BJ (cell line): ENCODE measurements at places on chromosomes 6 and 20.
A peak's percentile ranks its signal among the peaks of the same experiment; 100 is the strongest.

- DNase-seq, result no peak
Measured at GRCh38 chr6:105664931-105665330, 262.0 kb upstream of the PREP start.

DNA sequence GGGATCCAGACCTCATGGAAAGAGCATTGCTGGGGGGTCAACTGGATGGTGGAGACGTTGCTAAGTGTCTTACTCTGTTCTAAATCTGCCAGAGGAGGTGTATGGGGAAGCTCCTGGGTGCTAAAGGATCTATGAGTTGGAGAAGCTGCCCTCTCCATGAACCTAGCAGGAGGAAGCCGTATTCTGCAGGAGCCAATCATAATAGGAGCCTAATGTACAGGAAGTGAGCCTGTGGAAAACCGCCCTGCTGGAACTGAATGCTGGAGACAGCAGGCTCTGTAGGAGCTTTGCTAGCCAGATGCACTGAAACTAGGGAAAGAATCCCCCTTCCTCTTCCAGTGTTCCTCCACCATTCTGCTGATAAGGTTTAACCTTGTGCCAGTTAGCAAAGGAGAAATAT lies 10.9 kb downstream of the CASP8AP2 start:
- no peak for DNase-seq

DNA sequence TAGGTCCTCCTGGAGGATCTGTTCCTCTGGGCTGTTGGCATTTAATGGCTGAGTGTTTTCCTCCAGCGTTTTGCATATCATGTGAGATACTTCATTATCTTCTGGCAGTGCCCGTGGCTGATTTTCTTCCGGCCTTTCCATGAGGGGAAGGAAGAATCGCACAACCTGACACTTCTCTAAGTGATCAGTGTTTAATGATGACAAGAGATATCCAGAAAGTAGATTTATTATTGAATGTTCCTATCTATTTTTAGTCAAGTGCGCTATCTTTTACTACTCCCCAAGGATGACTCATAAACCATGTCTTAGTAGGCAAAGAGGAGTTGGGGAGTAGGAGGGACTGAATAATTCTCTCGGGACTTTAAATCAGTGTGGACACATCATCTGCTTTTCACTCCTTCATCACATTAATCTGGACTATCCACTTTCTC lies 149.7 kb downstream of the PLCB4 start:
- DNase-seq, result no peak

- DNase-seq, result peak; percentile 3
Measured at GRCh38 chr6:2103765-2104523, 141.5 kb downstream of the GMDS start.

DNA sequence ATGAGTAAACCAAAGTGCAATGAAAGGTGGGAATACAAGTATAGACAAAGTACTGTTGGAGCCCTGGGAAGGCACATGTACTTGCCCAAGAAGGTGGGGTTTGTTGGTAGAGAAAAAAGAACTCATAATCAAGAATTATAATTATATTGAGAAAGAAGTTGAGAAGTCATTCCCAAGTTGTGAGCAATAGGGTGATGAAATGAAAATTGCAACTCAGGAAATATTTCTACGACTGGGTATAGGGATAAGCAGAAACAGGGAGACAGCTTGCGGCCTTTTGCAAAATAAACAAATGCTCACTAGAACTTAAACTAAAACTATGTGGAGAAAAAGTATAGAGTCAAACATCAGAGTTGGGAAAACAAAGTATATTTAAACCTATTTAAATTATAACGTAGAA lies 250.7 kb upstream of the FAM83B start:
- DNase-seq, result no peak

DNA sequence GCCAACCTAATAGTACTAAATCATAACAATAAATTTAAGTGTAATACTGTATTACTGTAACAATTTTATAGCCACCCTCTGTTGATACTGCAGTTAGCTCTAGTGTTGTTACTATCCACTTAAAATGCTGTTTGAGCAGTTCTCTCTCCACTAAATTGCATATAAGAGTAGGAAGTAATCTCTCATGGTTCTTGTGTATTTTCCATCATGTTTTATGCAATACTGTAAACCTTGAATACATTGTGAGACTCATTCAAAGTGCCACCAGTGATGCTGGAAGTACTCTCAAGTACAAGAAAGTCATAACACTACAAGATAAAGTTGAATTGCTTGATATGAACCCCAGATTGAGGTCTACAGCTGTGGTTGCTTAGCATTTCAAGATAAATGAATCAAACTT lies 65.5 kb downstream of the WASF1 start:
- no peak for DNase-seq

DNA sequence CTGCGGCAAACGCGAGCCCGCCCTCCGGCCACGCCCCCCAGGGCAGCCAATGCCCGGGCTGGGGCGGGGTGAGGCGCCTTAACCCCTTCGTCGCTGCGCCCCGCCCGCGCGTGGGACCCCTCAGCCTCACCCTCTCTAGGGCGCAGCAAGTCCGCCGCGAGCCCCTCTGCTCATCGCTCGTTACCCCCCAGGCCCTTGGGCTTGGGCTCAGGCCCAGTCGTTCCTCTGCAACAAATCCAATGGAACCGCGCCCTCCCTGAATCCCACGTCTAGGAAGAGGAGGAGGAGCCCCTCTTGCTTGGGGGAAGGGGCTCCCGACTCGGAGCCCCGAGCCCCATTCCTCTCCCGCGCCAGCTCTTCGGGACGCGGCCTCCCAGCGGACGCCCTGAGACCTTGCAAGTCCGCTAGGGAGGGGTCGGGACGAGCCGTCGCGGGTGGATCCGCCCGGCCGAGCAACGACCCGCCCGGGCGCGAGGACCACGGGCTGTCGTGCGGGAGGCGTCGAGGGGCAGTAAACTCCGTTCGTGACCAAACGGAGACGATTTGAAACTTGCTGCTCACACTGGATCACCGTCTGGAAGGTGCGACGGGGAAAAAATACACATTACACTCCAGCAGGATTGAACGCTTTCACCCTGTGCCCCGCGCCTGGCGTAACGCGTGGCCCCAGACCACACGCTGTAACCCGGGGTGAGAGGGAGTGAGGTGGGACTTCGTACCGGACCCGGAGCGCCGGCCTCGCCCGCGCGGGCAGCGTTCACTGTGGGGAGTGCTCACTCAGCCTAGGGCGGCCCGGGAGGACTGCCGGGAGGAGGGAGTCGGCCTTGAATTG lies 477 bp upstream of the LZTS3 start:
- no peak for DNase-seq

- DNase-seq, result no peak
Measured at GRCh38 chr6:124056407-124057334, 253.0 kb downstream of the NKAIN2 start.

DNA sequence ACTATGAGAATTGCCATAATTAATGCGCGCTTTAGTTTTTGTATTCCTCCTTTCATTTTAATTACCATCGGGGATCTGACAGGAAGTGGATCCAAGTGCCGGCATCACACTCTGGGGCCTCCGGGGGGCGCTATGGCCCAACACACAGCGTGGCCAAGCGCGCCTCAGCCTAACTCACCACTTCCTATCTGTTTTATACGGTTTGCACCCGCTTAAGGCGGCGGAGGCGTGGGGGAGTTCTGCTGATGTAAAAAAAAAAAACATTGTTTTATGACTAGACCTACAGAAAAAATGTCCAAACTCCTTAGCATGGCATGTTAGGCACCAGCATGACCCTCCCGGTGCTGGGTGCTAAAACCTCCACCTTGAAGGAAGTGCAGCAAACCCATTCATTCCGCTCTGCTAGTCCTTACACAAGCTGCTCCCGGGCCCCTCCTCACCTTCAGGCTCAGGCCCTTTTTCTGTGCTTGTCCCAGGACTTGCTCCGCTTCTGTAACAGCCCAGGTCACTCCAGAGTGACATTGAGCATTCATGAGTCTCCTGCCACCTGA lies 4.5 kb upstream of the EBF4 start:
- DNase-seq, result no peak

GRCh38 chr20:44707018-44707579 lies 8.1 kb upstream of the CCN5 start:
- DNase-seq, result no peak

DNA sequence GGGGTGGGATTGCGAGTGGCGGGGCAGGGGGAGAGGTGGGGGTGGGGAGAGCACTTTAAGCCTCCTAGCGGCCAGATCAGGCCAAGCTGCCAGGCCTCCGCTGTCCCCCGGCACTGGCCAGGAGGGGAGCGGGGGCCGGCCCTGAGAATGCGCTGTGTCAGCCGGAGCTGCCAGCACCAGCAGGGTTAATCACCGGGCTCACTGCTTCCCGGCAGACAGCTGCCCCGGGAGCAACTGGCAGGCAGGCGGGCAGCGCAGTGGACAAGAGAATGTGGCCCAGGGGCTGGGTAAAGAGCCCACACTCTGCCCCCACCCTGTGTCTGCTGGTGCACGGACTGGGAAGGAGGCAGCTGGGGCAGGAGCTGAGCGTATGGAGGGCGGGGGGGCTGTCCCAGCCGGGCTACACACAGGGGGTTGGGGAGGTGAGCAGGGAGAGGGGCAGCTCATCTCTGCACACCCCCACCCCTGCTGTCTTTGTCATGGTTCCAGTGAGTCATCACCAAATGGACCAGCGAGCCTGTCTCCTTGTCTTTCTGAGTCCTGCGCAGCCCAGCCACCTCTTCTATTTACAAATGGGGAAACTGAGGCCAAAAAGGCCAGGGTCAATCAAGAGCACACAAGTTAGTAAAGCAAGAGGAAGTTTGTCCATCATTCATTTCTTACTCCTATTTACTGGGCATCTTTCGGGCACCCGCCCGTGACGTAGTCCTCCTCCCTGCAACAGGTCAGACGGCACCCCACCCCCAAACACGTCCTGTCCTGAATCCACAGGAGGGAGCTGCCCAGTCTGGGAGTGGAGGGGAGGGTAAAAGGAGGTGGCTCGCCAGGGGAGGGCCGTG lies 2.1 kb upstream of the LAMA5 start:
- no peak for DNase-seq

DNA sequence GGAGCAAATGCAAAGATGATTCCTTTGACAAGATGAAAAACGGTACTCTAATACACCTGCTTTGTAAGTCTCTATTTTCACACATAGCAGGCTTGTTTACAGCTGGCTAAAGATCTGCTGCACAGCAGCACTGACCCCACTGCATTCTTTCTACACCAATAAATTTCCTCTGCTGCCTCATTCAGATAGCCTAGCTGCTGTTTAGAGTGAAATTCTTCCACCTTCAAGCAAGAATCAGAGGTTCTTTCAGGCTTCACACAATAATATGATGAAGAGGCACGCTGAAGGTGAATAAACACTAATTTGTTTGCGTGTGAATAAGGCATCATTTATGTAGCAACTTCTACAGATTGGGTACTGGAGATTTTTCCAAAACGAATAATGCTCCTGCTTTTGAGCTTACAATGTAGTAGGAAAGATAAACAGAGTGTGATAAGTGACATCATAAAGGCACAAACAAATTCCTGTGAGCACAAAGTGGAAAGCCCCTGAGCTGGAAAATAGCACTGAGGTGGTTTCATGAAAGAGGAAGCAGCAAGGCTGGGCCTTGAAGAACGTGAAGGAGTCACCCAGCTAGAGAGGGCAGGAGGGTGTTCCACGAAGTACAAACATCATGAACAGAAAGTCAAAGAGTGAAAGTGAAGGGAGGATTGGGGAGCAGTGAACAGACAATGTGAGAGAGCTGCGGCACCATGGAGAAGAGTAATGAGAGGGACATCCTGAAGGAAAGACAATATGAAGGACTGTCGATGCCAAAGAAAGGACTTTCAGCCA lies 543.4 kb downstream of the CD83 start:
- DNase-seq, result no peak

DNA sequence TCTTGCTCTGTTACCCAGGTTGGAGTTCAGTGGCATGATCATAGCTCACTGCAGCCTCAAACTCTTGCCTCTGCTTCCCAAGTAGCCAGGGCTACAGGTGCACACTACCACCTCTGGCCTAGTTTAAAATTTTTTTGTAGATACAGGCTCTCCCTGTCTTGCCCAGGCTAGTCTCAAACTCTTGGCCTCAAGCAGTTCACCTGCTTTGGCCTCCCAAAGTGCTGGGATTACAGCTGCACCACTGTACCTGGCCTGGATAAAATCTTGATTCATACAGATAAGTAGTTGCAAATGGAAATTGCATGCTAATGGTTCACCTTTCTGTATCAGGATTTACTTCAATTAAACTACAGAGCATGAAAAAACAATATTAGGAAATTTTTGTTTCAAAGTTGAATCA lies 4.2 kb downstream of the CD2AP start:
- DNase-seq, result no peak

- no peak for DNase-seq
Measured at GRCh38 chr20:62686869-62687830, 21.5 kb upstream of the NTSR1 start.

DNA sequence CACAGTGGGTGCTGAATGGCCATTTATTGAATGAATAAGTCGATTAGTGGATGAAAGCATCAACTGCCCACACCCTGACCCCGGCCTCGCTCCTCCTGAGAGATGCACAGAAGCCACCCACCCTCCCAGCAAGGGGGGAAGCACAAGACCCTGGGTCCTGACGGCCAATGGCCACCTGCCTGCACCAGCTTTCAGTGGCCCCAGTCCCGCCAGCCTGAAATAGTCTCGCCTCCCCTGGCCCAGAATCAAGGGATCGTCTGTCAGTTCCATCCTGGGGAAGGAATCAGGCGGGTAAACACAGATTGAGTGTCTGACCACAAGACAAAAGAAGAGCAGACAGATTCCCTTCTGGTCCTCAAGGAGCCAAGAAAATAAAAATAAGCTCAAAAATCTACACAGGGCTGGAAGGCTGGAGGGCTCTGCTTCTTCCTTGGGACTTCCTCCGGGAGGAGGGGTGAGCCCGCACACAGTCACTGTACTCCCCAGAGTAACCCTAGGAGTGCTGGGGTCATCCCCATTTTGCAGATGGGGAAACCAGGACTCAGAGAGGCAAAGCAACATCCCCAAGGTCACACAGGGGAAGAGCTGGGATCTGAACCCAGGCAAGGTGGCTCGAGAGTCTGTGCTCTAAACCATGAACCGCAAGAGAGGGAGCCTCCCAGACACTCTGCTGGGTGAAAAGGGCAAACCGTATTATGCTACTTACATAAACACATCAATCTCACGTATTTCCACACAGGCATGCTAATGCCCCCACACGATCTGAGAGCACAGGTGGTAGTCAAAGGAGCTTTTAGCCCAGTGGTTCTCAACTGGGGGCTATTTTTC lies 7.8 kb downstream of the PREX1 start:
- no peak for DNase-seq

- DNase-seq, result no peak
Measured at GRCh38 chr20:41879123-41879522, 260.9 kb upstream of the CHD6 start.

DNA sequence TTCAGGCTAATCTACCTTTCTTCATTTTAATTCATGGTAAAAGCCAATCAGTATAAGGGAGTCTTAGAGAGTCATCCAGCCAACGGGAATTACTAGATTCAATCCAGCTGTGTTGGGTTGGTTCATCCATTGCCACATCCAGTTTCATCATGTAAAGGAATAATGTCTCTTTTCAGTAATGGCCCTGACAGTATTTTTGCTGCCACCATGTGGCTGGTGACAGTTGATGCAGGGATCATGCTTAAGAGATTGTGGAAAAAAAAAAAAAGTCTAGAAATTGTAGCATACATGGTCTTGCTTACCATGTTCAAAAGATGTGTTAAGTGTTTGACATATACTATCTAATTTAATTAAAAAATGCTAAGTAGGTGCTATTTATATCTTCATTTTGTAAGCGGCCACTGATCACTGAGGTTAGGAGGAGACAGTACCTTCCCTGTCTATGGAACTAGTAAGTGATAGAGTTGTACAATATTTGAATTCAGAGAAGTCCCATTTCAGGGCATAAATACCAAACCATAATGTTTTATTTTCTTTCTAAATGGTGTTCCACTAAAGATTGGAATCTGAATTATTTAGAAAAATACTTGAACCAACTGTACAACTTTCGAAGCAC lies 135.9 kb downstream of the KHDRBS2 start:
- DNase-seq, result no peak

- peak; percentile 16 for DNase-seq
Measured at GRCh38 chr6:70371454-70372105, 41.7 kb upstream of the FAM135A start.
